ENCODE measurements at places on chromosomes 16 and 17. TPM values are rescaled to one million over a fixed set of nuclear protein-coding genes. Genes with fewer than 3 reads are reported as not detected.

Gene CCDC200
- not detected for polyA plus RNA-seq

Gene RND2
- 0.81 TPM for polyA plus RNA-seq

Gene TMIGD1
- not detected for polyA plus RNA-seq

Gene AMZ2
- polyA plus RNA-seq: 46.7 TPM

Gene HSPB9
- 0.03 TPM for polyA plus RNA-seq

Gene SPNS2
- polyA plus RNA-seq: 77.3 TPM

Gene GAS7
- polyA plus RNA-seq: not detected

Gene MLLT6
- 32.1 TPM for polyA plus RNA-seq

Gene HBQ1
- polyA plus RNA-seq: 2.5 TPM

Gene EPOP
- 0.43 TPM for polyA plus RNA-seq

Gene CCDC40
- polyA plus RNA-seq: 1.1 TPM

Gene NEUROD2
- polyA plus RNA-seq: not detected

Gene NOS2
- polyA plus RNA-seq: not detected

Gene MYL4
- polyA plus RNA-seq: 1.5 TPM

Gene ST6GALNAC2
- polyA plus RNA-seq: 0.59 TPM

Gene SHMT1
- polyA plus RNA-seq: 14.2 TPM

- DNase-seq: no peak
Measured at GRCh38 chr17:78990349-78991016, 10.8 kb upstream of the LGALS3BP start.

GRCh38 chr17:35716897-35717465 is 14.5 kb upstream of the RASL10B start:
- DNase-seq: no peak

DNA sequence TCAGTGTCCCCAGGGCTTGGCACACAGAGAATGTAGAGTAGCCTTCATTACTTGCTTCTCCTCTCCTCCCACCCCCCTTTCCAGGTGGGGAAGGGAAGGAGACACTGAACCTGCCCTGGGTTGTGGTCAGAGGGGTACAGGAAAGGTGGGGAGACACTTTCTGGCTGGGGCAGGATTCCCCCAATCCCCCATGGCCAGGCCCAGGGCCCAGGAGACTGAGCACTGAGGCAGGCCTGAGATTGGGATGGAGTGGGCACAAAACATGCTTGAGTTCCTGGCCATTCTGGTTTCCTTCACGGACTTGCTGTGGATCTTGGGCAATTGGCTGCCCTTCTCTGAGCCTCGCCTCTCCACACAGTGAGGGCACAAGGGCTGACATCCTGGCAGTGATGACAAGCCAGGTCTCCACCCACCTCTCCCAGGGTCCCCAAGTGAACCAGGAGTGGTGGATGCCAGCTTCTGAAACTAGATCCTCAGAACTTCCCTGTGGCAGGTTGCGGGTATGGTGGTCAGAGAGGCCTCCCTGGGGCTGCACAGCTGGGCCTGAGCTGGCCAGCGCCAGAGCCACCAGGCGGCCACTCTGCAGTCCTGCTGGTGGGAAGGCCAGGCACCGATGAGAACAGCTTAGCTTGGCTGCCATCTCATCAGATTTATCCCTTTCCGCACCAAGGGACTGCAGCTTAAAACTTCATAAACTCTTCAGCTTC is 9.3 kb downstream of the ZNF629 start:
- no peak for DNase-seq

DNA sequence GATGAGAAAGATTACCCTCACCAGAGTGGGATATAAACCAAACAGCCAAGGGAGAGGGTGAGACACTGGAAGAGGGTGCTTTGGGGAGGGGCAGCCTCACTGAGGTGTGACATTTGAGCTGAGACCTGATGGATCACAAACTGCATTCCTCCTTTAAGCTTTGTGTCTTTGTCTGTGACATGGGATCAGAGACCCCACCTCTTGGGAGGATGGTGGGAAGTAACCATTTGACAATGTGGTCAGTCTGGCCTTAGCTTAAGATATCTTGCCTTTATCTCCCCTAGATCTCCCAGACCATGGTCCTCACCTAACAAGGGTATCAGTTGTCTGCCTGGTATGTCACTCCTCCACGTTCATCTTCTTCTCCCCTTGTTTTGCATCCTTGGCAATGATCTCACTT is 163.4 kb downstream of the SHISA9 start:
- DNase-seq: no peak

DNA sequence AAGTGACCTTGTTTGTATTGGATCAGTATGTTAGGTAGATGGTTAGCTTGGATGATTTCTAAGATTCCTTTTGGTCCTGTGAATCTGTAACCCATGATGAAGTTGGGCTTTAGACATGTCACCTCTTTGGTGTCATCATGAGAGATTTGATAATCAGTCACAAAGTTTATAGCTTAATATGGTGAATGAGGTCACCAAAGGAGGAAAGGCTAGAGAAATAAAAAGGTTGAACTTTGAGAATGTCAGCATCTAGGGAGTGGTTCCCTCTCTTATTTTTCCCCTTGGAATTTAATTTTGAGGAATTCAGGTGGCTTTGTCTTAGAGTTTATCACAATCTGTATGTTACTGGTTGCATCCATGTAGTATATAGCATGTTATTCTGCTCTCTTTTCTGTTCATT is 45.3 kb downstream of the NLK start:
- no peak for DNase-seq

- no peak for DNase-seq
Measured at GRCh38 chr17:17886226-17886625, 49.4 kb upstream of the SREBF1 start.

GRCh38 chr16:66712512-66712911 is 16.0 kb upstream of the CMTM4 start:
- DNase-seq: no peak

GRCh38 chr17:33523577-33523981 is 230.5 kb upstream of the ASIC2 start:
- DNase-seq: no peak

- DNase-seq: no peak
Measured at GRCh38 chr16:85046472-85046916, 18.9 kb downstream of the KIAA0513 start.

GRCh38 chr16:79066561-79066960 is 534.0 kb downstream of the MAF start:
- DNase-seq: no peak

GRCh38 chr16:86083382-86084002 is 184.5 kb downstream of the IRF8 start:
- no peak for DNase-seq

DNA sequence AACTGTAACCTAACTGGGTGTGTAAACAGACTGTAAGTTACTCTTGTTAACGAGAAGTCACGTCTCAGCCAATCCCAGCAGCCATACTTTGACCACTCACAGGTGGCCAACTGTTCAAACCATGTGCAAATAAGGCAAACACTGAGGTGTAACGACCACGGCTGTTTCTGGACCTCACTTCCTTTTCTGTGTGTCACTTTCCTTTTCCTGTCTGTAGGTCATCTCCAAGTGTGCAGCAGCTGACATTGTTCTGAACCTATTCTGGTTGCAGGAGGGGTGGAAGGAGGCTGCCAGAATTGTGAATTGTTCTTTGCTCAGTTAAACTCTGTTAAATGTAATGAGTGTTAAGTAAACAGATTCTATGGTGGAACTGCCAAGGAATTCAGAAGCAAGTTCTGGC is 627.4 kb downstream of the KCNJ2 start:
- no peak for DNase-seq

GRCh38 chr16:69141936-69142335 is 9.5 kb downstream of the UTP4 start:
- DNase-seq: no peak

DNA sequence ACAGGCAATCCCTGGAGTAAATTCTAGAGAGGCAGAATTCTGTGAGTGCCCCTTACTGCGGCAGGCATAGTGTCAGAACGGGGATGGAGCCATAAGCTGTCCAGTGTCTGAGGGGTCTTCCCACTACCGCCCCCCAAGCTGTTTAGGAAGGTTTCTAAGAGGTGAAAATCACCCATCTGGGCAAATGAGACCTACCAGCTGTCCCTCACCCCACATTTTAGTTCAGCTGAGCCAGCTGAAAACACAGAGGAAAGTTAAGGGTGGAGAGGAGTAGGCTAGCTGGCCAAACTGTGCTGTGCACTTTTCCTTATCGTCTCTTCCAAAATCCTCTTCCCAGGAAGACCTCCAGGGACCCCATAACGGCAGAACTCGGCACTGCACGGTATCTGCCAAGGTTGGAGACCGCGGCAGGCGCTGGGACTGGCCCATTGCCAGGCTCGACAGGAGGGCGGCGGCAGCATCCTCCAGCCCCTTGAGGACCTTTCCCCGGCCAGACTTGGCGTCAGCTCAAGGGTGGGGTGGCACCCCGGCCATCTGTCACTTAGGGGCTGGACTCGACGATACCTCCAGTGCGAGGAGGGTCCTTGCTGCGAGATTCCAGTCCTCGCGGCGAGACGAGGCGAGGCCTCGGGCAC is 955 bp downstream of the ACLY start:
- peak; percentile 57 for DNase-seq

GRCh38 chr16:28520672-28521071 is 14.0 kb upstream of the IL27 start:
- no peak for DNase-seq

- DNase-seq: no peak
Measured at GRCh38 chr16:2896480-2897010, 13.5 kb downstream of the FLYWCH2 start.

- no peak for DNase-seq
Measured at GRCh38 chr17:77264617-77265230, 124.0 kb downstream of the SEC14L1 start.

GRCh38 chr17:7393613-7394451 is 493 bp downstream of the PLSCR3 start:
- no peak for DNase-seq
